Cortex of kidney (tissue), 1 donor: ENCODE measurements at places on chromosomes 4 and X.

- no peak for DNase-seq
These were observed 69.7 kb downstream of the KLHL8 start for GRCh38 chr4:87150498-87151261.

DNA sequence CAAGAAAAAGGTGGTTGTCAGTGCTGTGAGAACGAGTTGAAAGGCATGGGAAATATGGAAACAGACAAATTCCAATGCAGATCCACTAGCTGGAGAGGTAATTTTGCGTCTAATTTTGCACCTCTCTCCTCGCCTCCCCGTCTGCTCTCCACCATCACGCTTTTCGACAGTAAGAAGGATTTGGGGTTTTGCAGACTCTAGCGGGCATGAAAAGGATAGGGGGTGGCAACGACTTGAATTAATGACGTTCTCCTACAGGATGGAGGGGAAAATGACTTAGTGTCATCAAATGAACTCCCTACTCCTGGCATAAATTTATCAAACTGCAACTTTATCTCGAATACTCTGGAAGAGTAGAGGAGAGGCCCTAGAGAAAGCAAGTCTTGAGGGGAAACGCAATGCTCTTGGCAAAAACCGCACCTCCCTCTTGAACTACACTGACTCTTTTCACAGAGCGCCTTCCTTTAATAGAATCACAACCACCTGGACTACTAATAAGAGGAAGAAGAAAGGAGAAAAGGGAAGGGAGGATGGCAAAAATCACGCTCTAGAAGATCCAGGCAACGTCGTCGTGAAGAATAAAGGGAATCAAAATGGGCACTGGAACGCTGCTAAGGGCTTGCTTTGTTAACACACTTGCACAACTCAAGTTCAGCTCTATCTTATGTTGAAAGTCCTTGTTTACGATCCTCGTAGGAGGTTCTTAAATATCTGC lies 871 bp upstream of the SLITRK2 start:
- DNase-seq = no peak

GRCh38 chr4:174133551-174133950 lies 149.9 kb downstream of the FBXO8 start:
- no peak for DNase-seq

DNA sequence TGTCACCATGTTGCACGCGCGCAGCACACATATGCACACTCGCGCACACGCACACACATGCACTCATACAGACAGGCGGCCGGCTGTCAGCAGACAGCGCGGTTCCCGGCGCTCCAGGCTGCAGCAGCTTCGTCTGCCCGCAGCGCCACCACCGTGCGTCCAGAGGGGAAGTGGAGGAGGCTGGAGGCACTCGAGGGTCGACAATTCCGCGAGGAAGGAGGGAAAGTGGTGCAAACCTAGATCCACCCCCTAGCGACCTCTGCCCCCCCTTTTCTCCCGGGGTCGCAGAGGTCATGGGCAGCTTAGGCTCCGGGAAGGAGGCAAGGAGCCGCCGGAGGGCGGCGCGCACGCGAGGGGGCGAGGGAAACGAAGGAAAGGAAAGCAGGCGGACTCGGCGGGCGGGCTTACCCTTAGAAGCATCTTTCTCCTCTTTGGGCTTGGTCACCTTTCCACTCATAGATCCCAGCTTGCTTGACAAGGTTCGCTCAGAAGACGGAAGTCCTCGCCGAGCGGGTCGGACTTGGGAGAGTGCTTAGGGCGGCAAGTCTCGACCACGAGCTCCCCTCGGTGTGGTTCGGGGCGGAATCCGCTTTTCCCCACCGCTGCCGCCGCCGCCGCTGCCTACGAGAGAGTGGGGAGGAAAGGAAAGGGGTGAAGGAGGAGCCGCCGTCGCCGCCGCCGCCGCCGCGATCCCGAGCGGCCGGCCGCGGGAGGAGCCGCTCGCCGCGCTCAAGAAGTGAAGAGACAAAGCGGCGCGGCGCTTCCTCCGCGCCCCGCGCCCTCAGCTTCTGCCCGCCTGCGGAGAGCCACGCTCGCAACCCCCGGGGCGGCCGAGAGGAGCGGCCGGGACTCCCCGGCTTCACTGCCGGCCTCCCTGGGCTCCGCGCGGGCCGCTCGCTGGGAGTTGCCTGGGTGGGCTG lies 326.6 kb upstream of the F9 start:
- DNase-seq = no peak

DNA sequence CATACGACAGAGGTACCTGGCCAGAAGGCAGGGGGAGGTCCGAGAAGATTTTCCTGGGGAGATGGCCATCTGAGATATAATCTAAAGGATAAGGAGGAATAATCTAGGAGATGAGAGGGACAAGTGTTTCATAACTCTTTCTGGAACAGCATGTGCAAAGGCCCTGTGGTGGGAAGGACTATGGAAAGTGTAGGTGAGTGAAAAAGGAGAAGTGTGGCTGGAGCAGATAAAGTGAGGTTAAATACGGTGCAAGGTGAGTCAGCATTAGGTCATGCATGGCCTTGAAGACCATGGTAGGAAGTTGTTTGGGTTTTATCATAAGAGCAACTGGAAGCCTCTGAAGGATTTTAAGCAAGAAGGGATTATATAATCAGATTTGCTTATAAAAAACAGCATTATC lies 34.6 kb upstream of the MTM1 start:
- no peak for DNase-seq

- no peak for DNase-seq
These were observed 25.1 kb downstream of the FHDC1 start for GRCh38 chr4:152961014-152961772.

GRCh38 chrX:115491766-115492165 lies 69.2 kb upstream of the PLS3 start:
- no peak for DNase-seq

DNA sequence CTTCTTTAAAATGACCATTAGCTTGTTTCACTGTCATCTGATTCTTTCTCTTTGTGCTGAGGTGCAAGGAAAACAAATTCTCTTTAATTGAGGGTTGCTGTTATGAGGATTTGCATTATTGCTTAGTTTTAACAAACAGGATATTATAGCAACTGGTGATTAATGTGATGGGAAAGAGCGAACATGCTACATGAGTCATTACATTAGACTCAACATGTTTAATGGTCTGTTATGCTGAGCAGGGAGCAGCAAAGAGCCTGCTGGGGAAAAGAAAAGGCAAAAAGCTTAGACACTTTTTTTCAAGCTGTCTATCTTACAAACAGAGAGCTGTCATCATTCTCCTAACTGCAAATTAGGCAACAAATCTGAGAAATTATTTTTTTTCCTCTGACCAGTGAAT lies 230.5 kb upstream of the LCORL start:
- no peak for DNase-seq

DNA sequence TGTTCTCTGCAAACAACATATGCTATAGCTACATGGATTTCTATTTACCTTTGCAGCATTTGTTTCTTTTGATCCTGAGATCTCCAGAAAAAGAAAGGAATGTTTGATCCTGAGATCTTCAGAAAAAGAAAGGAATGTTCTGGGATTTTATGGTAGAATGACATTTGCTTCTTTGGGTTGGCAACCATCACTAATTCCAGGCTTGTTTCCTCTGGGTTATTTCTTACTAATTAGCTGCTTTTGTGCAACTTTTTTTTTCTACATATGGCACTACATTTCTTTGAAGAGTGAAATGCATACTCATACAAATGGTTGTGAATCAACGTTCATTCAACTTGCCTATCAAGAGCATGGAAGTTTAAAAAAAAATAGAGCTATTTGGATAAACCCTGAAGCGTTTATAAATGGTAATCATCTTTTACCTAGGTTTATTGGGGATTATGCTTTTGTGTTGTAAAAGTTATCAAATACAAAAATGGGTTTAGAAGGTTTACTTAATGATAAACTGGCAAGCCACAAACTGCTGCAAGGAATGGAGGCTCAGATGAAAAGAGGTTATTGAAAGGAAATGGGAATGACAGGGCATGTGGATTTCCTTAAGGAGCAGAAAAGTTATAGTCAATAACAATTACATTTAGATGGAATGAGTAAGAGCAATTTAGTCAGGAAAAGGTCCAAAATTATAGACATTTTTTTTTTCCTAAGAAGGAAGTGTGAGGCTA lies 95.6 kb upstream of the PCDH18 start:
- no peak for DNase-seq

DNA sequence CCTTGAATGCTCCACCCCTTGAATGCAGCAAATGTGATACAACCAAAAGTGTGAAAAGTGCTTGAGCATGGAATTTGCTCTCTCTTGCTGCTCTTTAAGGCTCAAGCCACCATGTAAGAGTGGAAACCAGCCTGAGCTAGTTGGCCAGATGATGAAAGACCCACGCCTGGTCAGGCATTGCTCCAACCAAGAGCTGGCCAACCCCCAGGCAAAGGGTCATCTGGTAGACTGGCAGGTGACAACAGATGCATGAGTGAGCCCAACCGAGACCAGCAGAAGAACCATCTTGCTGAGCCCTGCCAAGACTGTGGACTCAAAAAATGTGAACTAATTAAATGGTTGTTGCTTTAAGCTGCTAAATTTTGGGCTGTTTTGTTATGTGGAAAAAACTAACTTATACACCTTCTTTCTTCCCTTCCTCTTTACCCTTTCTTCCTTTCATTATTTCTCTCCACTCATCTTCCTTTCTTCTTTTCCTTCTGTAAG lies 32.7 kb downstream of the ADGRG2 start:
- DNase-seq = no peak

GRCh38 chr4:176043838-176044588 lies 21.6 kb upstream of the WDR17 start:
- DNase-seq = no peak
